Activated CD4-positive, alpha-beta T cell treated with anti-CD3 and anti-CD28 coated beads, Interleukin-2, amount 10 ng/mL, durations not matched to agents 7 days and 5 days (primary cell): ENCODE measurements at places on chromosomes 1 and 21.

DNA sequence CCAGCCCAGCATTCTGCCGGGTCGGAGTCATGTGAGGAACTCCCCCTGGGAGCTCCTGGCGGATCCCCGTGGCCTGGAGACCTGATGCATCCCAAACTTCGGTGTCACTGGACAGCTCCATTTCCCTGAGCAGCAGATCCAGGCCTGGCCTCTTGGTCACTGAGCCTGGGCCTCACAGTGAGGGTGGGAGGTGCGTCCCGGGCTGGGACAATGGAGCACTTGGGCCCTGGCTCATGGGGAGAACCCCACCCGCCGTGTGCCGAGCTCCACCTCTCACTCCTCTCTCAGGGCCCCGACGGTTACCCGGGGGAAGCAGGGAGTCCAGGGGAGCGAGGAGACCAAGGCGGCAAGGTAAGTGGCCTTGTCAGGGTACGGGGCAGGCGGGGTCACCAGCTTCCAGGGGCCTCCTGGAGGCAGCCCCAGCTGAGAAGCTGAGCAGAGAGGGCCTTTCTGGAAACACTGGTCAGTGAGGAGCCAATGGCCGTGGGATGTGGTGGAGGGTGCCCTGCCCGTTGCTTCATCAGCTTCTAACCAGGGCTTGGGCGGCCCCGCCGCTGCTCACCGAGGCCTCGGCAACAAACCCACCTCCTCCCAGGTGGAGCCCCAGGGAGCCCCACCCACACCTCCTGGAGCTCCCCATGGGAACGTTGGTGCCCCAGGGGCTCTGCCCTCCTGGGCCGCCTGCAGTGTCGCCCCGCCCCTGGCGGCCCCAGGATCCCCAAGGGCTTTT, 19.8 kb downstream of the COL6A2 start:
- no peak for DNase-seq

DNA sequence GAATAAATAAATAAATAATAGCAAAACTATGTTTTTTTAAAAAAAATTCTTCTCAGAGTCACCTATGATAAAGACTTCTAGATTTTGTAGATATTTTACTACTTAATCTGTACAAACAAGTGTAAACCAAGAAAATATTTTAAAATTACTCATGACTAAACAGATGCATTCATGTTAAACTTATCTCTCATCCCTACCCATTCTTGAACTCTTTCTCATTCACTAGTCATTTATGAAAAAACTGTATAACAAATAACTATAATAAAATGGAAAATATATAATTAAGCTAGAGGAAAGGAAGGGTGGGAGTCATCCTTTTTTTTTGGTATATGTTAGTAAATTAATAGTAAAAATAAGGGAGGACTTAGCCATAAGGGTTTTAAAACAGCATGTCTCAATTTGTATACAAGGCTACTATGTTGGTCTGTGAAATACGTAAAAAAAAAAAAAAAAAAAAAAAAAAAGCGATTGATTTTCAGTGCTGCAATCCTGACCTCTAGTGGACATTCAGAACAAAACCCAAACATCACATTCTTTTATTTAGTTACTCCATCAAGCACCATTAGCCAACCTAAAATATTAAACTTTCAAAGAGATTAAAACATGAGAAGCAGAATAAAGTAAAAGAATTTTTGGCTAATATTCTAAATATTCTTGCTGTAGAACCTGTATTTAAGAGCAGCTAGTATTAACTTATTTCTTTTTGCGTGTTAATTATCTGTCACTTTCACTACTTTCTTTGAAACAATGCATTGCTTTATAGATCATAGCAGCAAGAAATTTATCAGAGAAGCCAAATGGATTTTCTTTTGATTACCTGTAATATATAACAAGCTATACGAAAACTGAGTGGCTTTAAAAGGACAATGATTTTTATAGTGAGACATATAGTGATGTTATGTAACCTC, 255.8 kb upstream of the CACYBP start:
- no peak for DNase-seq

- no peak for DNase-seq
Observed at GRCh38 chr1:54547601-54548388, at the start of gene ACOT11. Gene ACOT11, plus strand, starts transcription at chr1:54548228. Its CDS starts 82 bp downstream, at chr1:54548310.

- DNase-seq, result no peak
Observed at GRCh38 chr1:91098299-91098906, 76.6 kb upstream of the ZNF644 start.

GRCh38 chr1:54135436-54136120, 17.2 kb downstream of the CDCP2 start:
- DNase-seq, result no peak

GRCh38 chr21:18443701-18444100, 40.1 kb upstream of the TMPRSS15 start:
- DNase-seq, result peak; percentile 11

DNA sequence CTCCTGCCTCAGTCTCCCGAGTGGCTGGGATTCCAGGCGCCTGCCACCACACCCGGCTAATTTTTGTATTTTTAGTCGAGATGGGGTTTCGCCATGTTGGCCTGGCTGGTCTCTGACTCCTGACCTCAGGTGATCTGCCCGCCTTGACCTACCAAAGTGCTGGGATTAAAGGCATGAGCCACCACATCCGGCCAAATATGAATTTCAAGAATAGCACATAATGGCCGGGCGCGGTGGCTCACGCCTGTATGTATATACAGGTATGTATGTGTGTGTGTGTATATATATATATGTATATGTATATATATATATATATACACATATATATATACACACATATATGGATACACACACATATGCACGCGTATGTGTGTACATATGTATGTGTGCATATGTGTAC, 95.2 kb downstream of the ZP4 start:
- DNase-seq, result no peak

DNA sequence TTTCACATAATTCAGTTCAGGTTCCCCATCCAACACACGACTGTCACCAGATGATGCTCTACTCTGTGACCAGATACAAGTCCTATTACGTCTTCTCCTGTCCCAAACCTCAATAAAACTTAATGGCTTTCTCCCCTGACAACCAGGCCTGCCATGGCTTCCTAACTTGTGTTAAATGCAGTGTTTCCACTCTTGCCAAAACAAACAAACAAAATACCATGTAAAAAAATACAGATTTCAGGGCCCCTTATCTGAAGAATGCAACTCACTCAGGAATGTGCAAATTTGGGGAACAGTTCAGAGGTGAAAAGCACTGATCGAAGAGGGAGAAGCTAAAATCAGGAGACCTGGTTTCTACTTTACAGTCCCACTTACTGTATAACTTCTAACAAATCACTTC, 863 bp upstream of the NUF2 start:
- DNase-seq, result no peak

DNA sequence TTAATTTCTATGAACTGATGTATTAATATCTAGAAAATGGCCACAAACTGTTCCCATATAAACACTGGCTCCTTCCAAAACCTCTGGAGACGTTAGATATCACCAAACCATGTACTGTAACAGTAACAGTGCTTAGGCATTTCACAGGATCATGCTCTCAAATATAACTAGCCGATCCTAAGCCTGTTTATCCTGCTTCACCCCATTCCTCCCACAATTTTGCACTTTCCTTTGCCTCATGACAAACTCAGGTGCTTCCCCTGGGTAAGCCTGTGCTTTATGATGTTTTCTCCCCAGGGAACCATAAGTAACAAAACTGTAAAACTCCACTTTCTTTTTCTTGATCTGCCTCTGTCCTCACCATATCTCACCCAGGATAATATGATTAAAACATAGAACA, 452.3 kb downstream of the PLA2G4A start:
- no peak for DNase-seq

DNA sequence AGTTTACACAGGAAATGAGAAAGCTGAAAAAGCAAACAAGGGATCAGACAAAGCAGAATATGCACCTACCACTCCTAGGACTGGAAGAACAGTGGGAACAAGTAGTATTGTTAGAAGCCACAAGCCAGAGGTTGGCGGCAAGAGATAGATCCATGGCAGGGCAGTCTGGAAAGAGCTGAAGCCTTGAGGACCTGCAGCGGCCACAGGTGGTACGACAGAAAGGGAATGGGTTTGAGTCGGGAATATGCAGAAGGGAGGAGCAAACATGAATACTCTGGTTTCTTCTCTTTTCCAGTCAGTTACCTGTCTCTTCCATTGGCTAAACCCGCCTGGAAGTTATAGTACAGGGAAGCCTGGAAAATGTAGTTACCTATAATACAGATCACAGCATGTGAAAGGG, 3.9 kb upstream of the PCNX2 start:
- DNase-seq, result no peak

- DNase-seq, result peak; percentile 59
Observed at GRCh38 chr1:39105061-39105840, 79.1 kb downstream of the NDUFS5 start.

DNA sequence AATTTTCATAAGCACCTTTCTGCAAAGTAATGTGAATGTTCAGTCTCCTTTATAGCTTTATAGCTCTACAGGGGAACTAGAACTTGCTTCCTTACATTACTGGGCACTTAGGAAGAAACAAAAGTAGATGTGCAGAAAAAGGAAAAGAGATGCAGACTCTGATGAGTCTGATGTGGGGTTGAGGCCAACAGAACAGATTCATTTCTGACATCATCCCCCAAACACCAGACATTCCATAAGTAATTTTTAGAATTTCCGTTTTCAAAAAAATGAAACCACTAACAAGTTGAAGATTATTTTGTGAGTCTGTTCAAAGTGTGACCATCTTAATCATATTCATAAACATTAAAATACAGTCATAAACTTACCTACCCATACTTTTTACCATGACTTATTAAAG, 96.0 kb downstream of the NRIP1 start:
- DNase-seq, result no peak

- DNase-seq, result no peak
Observed at GRCh38 chr1:25522031-25522655, 21.3 kb upstream of the LDLRAP1 start.

GRCh38 chr21:29664615-29665014, 275.2 kb downstream of the GRIK1 start:
- no peak for DNase-seq

GRCh38 chr1:77504986-77505385, 177.5 kb downstream of the ZZZ3 start:
- DNase-seq, result no peak

- DNase-seq, result no peak
Observed at GRCh38 chr1:36083635-36084496, at the start of gene TEKT2. Gene TEKT2, plus strand, starts transcription at chr1:36084094. Its CDS starts 828 bp downstream, at chr1:36084922.

GRCh38 chr1:212950243-212951125, at the start of gene VASH2:
Gene VASH2, plus strand, starts transcription at chr1:212950541. Its CDS starts 1,002 bp downstream, at chr1:212951543.
- DNase-seq, result peak; percentile 73

- DNase-seq, result no peak
Observed at GRCh38 chr1:189782295-189782694, 695.4 kb downstream of the BRINP3 start.

- no peak for DNase-seq
Observed at GRCh38 chr1:61692155-61692800, 32.7 kb downstream of the TM2D1 start.

- no peak for DNase-seq
Observed at GRCh38 chr1:230359992-230360668, 66.0 kb downstream of the PGBD5 start.
